ENCODE measurements at places on chromosomes 11 and 22. TPM values are rescaled to one million over a fixed set of nuclear protein-coding genes. Genes with fewer than 3 reads are reported as not detected.

DNA sequence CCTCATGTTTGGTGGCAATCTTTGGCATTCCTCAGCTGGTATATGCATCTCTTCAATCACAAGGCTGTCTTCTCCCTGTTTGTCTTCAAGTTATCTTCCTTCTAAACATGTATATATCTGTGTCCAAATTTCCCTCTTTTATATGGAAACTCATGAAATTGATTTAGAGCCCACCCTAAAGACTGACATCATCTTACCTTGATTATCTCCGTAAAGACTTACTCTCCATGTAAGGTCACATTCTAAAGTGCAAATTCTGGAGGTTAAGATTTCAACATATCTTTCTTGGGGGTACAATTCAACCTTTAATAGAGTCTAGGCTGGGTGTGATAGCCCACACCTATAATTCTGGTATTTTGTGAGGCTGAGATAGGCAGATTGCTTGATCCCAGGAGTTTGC lies 215.8 kb upstream of the LRRC4C start:
- no peak for DNase-seq

DUSP8 gene
- total RNA-seq = 3.3 TPM

- no peak for DNase-seq
These were observed 31.7 kb upstream of the TEF start for GRCh38 chr22:41350087-41350486.

GRCh38 chr22:38422611-38423511 lies 32.1 kb downstream of the KCNJ4 start:
- peak; percentile 61 for DNase-seq

VSTM5 gene
- total RNA-seq = 0.66 TPM

DNA sequence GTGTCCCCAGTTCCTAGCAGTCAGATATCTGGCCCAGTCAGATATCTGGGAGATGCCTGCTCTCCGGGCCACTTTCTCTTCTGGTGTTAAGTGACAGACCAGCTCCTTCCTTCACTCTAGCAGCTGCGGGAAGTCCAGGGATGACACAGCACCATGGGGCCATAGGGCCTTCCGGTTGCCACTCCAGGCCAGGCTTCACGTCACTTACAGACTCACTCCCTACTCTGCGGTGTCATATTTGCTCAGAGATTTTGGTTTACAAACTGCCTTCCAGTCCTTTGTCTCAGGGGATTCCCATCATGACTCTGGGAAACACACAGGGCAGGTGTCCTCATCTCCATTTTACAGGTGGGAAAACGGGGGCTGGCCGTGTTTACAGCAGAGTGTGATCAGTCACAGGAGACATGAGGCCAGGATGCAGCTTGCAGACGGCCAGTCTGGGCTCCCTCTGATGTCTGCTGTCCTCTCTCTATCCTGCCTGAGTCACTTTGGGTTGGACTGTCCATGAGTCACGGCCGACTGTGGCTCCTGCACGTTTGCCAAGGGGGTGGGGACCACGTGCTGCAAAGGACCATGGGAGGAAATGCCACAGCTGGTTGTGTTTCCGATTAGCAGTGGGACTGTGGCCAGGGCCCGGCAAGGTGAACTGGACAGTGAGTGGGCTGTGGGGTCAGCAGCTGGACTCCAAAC lies 8.2 kb upstream of the TBC1D22A start:
- DNase-seq = no peak

PSMD13 gene
- 99.9 TPM for total RNA-seq

DNA sequence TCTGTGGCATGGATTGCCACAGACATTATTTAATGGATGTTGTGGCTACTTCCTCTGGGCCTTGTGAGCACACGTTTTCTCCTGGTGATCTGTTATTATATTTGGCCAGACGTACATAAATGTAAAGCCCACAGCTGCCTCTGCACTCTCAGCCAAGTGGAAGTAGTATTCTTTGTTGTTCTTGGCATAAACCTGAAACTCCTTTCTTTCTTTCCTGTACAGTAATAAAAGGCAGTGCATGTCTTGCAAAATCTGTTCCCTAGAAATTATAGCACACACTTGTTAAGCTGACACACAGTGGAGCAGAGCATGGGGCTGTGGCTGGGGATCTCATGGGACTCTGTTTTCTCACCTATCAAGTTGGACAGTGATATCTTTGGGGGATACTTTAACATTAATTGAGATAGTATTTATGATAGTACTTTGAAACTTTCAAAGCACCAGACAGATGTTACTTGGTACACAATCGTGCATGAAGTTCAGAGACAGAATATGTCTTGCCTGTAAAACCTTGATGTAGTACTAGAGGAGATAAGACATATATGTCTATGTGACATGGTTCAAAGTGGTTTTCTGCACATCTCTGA lies 20.9 kb downstream of the PANX1 start:
- DNase-seq = no peak

- DNase-seq = no peak
These were observed 70.3 kb upstream of the BDNF start for GRCh38 chr11:27770576-27770975.

SYT13 gene
- total RNA-seq = 17.1 TPM

CD248 gene
- total RNA-seq = 3.8 TPM

DNA sequence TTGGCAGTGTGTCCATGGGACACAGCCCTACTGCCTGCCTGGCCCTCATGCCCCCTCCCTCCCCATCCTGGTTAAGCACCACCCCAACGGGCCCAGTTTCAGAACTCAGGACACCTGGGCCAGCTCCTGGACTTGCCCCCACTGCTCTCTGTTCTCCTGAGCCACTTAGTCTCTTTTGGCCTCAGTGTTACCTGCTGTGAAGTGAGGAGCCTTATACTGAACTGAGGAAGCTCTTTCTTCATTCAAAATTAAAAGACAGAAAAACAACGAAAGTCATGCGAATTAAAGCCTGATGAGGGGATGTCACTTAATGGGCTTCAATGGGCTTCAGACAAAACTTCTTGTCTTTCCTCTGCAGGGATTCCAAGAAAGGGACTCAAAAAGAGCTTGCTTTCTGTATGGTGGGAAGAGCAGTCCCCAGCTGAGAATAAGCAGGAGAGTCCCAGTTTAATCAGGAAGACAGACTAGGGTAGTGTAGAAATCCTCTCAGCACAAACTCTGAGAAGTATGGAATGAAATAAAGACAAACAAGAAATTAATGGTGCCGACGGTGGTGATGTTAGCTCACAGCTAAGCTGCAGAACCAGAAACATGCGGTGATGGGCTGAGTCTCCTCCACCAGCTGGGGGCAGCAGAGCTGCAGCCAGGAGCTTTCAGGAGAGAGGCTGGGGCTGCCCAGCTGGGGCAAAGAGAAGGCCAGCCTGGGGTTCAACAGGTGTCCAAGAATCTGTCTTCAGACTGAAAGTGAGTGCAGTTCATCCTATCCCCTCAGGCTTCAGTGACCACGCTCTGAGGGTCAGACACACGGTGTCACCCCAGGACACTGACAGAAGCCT lies 101.0 kb downstream of the GGTLC2 start:
- peak; percentile 70 for DNase-seq

GRCh38 chr11:105763594-105763993 lies 153.7 kb downstream of the GRIA4 start:
- DNase-seq = no peak

DNA sequence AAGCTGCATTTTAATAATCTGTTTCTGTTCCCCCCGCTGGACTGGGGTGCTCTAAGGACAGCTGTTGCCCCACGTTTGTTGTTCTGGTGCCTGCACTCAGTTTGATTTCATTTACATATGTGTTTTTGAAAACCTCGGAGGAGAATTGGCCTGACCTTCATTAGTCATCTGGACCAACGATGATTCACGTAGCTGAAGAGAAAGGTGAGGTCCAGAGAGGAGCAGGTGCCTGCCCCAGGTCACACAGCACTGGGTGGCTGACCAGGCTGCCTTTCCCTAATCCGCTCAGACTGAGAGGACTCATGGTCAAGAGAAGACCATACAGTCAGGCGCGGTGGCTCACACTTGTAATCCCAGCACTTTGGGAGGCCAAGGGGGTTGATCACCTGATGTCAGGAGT lies 3.8 kb downstream of the CSDC2 start:
- no peak for DNase-seq

GRCh38 chr11:125941619-125942611 lies 3.9 kb upstream of the VSIG10L2 start:
- DNase-seq = peak; percentile 95

- DNase-seq = no peak
These were observed 1088.9 kb upstream of the TENM4 start for GRCh38 chr11:80529726-80530125.

GRCh38 chr11:47220401-47220821 lies 5.6 kb downstream of the DDB2 start:
- DNase-seq = no peak

HEPHL1 gene
- total RNA-seq = 0.07 TPM

GRCh38 chr11:118921929-118922744 lies 3.6 kb downstream of the BCL9L start:
- peak; percentile 88 for DNase-seq

DNA sequence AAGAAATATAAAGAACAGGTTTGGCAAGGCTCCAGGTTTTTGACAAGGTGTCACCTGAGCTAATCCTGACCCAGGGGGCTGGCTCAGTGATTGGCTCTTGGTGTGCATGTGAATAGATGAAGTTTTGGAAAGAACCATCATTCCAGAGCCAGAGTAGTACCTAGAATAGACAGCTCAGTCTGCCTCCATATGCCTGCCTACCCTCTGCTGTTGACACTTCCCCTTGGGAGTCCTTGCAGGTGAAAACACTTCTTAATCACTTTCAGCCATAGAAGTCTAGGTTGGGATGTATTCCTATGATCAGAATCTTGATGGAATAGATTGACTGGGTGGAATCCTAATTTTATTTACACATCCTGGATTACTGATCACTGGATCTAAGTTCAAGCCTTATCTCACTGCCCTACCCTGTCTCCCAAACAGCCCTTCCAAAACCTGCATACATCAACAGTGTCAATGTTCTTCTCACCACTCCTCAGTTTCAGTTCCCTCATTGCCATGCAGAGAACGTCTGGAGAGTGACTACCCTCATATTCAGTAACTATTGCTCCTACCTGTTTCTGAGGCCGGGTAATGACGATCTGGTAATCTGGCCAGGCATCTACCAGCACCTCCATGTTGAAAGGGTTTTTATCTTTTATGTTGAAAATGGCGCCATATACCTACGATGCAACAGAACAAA lies 6.7 kb downstream of the GLYATL2 start:
- DNase-seq = no peak

ZNF202 gene
- total RNA-seq = 36.7 TPM

FAT3 gene
- 78.0 TPM for total RNA-seq

OR6A2 gene
- 0.97 TPM for total RNA-seq

DNA sequence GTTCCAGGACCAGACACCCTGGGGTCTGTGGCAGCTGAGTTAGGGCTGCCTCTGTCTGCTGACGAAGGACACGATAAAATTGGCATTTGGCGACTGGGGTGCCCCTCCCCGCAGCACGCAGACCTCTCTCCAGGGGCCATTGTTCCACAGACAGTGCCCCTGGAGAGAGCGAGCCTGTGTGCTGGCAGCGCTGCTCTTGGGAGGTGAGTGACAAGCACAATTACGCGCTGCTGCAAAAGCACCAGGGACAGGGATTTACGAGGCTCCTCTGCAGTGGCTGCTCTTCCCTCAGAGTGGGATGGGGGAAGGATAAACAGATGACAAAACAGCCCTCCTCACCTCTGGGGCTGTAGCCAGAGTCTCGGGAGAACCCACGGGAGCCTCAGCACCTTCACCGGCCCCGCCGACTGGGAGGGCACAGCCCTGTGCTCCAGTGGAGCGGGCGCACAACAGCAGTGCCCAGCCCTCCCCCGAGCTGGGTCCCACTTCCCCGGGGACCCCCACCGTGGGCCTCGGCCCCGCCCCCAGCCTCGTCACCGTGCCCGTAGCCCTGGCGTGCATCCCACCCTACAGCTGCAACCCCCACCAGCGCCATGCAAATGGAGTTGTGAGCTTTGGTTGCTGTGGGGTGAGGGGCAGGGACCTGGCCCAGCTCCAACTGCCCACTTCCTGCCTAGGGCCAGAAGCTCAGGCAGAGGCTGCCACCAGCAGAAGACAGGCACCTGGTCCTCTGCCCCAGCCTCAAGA lies 19.6 kb downstream of the CHID1 start:
- DNase-seq = no peak

RBMXL2 gene
- total RNA-seq = not detected

NPAS4 gene
- total RNA-seq = 0.35 TPM

GRCh38 chr11:65314501-65315203 lies at the start of gene CDC42EP2:
Gene CDC42EP2, plus strand, starts transcription at chr11:65314866. Its CDS starts 6,033 bp downstream, at chr11:65320899.
- DNase-seq = peak; percentile 87

DNA sequence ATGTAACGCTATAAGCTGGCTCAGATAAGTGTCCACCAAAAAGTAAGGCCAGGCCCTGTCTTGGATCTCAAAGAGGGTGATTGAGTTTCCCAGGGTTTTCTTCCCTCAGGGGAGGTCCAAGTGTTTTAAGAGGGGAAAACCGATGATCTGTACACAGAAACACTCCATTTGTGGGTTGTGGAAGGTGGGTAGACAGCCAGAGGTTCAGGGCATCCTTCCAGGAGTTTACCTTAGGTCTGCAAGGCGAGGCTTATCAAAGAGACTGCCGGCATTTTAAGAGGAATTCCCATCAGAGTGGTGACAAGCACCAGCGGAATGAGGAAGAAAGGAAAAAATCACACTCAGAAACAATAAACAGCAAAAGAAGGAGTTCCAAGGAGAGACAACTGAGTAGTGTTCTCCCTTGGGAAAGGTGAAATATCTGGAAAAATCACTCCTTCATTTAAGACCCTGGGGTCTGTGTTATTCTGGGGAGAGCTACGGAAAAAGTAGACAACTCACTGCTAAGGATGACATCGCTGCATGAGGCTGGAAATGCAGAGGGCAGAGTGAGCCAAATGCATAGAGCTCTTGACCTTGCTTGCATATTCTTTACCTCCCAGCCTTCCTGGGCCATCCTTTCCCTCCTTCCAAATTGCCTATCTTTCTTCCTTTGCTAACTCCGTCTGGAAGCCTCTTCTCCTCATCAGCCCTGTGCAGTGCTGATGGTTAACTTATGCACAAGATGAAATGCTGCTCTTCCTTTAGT lies 22.1 kb upstream of the MMP7 start:
- no peak for DNase-seq

APOL3 gene
- total RNA-seq = not detected

OOSP1 gene
- not detected for total RNA-seq

- DNase-seq = no peak
These were observed 23.2 kb downstream of the ARHGAP1 start for GRCh38 chr11:46677169-46677568.

DNA sequence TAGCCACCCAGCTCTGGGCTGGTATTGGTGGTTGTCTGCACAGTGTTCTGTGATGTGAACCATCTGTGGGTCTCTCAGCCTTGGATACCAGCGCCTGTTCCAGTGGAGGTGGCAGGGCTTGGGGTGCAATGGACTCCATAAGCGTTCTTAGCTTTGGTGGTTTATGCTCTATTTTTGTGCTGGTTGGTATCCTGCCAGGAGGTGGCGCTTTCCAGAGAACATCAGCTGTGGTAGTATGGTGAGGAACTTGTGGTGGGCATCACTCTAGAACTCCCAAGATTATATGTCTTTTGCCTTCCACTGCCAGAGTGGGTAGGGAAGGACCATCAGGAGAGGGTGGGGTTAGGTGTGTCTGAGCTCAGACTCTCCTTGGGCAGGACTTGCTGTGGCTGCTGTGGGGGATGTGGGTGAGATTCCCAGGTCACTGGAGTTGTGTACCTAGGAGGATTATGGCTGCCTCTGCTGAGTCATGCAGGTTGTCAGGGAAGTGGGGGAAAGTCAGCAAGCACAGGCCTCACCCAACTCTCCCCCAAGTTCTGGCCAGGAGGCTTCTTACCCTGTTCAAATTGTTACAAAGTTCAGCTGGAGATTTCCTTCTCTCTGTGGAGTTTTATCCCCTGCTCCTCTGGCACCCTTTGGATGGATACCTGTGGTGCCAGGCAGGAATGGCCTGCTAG lies 47.2 kb downstream of the MRGPRX2 start:
- peak; percentile 58 for DNase-seq

GRCh38 chr22:44147008-44147645 lies 33.6 kb upstream of the PARVG start:
- DNase-seq = no peak

LMO2 gene
- 3.9 TPM for total RNA-seq
